GM04503 (cell line): ENCODE measurements at places on chromosomes 16 and 17.
A peak's percentile ranks its signal among the peaks of the same experiment; 100 is the strongest.

GRCh38 chr17:57512258-57512657 is 232.8 kb downstream of the CCDC182 start:
- DNase-seq = no peak

DNA sequence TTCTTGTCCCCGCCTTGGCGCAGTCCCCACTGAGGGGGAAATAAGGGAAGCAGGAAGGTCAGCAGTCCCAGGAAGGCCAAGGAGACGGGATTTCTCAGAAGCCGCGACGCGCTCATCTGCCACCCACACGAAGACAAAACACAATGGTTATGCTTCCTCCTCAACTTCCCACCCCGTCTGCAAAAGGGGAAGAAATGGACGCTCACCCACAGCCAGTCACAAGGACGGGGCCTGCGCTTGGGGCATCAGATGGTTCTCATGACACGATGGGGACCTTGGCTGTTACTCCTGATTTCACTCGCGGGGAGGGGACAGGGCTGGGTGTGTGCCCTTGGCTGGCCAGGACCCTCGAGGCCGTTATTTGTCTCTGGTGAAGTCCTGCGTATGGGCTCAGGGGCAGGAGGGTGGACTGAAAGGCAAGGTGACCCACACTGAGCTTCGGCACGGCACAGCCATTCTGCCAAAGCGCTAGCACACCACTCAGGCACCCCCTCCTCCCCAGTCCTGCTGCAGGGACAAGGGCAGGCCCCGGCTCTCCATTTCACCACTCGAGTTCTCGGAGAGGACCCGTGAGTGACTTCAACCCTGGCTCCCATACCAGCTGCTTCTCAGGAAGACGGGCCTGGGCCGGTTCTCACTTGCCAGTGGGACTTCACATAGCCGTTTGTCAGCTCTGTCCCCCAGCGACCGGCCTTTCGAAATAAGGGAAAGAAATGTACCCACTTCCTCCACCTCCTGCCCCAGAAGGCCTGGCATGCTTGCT is 84.5 kb downstream of the ABR start:
- DNase-seq = no peak

DNA sequence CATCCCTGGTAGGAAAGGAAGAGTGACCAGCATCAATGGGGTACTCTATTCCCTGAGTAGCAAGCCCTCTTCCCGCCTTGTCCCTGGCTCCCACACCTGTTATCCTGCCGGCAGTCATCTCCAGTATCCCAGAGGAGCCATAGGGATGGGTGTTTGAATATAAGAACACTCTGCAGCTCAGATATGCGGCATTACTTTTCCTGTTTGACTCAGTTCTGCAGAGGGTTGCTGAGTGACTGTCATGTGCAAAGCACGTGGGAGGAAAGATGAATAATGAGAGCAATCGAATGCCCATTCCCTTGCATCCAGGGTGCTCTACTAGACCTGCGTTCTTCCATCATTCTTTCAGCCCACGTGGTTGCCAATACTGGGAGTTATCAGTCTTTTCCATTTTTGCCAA is 115.1 kb downstream of the PRKCB start:
- no peak for DNase-seq

- DNase-seq = no peak
These were observed 3.1 kb upstream of the GPS2 start for GRCh38 chr17:7318121-7318860.

DNA sequence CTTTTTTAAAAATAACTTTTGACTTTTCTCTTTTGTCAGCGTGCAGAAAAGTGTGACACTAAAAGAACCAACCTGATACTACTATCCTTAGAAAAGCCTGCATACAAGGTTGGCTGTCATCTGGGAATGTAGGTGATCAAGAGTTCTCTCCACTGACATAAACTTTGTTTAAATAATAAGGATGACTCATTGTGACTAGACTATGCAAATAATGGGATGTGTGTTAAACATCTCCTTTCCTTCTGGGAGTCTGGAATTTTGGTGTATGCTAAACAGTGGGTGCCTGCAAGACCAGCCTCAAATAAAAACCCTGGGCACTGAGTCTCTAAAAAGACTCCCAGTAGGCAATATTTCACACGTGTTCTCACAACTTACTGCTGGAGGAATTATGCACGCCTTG is 373.4 kb downstream of the CNTNAP4 start:
- no peak for DNase-seq

GRCh38 chr17:46178550-46179214 is 14.5 kb downstream of the KANSL1 start:
- DNase-seq = no peak

DNA sequence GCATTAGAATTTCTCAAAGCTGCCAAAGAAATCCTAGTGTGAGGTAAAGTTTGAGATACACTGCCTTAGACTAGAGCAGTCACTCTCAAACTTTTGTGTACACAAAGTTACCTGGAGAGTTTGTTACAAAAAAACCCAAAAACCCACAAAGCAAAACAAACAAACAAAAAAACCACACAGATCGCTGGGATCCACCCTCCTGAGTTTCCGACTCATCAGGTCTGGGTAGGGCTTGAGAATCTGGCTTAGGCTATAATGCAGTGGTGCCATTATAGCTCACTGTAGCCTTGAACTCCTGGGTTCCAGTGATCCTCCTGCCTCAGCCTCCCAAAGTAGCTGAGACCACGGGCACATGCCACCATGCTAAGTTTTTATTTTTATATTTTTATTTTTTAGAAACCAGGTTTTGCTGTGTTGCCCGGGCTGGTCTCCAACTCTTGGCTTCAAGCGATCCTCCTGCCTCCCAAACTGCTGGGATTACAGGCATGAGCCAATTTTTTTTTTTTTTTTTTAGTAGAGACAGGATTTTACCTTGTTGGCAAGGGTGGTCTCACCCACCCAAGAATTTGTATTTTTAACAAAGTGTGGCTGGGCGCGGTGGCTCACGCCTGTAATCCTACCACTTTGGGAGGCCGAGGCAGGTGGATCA is 22.3 kb upstream of the SMG1 start:
- no peak for DNase-seq

- DNase-seq = no peak
These were observed 5.2 kb downstream of the PDP2 start for GRCh38 chr16:66885491-66885890.

DNA sequence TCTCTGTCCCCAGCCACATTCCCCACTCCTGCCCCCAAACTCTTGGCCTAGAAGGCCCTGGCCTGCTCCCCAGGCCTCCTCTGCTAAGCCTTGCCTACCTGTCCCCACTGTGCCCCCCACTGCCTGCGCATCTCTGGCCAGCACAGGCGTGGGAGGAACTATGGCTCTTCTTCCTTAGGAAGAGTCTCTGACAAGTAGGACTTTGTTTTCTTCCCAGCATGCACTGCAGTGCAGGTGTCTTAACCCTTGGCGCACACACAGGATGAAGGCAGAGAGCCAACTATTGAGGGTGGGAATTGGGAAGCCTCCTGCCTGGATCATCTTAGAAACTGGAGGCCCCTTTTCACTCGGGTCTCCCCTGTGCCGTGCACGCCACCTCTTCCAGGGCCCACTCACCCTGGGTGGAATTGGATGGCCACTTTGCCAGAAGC is 3.6 kb downstream of the AMDHD2 start:
- no peak for DNase-seq

GRCh38 chr17:27367121-27367981 is 73.4 kb downstream of the WSB1 start:
- no peak for DNase-seq

GRCh38 chr16:88026964-88027938 is 76.0 kb downstream of the BANP start:
- DNase-seq = no peak

- DNase-seq = no peak
These were observed 78.5 kb downstream of the SALL1 start for GRCh38 chr16:51072591-51072990.

DNA sequence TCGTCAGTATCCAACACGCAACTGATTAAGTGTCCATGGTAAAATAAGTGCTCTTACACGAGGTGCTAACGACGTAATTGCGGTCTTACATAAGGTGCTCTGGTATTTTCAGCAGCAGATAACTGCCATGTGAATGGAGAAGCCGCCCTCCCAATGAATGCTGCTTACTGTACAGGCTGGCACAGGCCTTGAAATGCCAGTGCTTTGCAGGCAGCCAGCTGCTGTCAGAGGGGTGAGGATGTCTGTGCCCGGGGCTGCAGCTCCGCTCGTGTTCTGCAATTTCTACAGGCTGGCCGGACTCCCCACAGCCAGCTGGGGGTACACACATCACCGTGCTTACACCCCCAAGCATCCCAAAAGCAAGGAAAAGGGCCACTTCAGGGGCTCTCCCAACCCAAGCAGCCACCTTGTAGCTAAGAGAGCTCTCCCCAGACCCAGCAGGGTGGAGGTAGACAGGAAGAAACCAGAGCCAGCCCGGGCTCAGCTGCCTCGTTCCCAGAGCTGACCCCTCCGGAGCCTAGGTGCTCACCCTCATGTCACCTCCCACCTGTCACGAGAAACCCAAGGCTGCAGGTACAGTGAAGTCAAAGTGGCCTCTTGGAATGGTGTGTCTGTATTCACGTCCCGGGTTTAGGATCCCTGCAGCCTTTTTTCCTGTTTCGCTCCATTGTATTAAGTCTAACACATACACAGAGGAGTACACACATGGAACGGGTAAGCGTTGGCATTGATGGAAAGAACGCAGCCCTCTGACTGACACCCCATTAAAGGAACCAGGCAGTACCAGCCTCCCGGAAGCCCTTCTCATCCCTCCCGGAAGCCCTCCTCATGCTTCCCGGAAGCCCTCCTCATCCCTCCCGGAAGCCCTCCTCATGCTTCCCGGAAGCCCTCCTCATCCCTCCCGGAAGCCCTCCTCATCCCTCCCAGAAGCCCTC is 27.2 kb upstream of the RPH3AL start:
- DNase-seq = no peak

DNA sequence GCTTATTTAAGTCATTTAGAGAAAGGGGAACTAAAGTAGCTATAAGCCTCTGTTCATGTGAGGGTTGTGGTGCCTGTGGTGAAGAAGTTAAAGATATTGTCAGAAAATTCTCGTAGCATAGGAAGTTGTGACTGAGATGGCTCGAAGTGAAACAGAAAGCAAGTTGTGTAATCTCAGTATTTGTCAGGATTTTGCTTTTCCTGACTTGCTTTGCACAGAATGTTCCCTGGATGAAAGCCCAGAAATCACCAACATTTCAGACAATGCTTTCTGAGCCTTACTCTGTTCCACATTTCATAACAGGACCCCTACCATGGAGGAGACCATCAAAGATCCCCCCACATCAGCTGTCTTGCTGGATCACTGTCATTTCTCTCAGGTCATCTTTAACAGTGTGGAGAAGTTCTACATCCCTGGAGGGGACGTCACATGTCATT is 10.6 kb downstream of the CALCOCO2 start:
- DNase-seq = peak; percentile 51

DNA sequence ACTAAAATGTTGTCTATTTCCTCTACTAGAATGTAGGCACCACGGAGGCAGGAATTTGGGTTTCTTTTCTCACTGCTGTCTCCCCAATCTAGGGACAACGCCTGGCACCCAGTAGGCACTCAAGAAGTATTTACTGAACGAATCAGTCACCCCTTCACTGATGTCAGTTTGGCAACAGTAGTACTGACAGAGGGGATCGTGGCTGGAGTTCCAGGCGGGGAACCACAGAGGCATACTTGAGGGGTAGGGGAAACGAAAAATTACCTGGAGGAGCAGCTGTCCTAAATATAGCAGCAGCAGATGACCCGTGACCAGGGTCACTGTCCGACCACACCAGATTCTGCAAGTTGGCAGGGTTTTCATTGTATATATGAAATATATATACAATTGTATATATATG is 33.3 kb downstream of the TRIM25 start:
- DNase-seq = no peak

DNA sequence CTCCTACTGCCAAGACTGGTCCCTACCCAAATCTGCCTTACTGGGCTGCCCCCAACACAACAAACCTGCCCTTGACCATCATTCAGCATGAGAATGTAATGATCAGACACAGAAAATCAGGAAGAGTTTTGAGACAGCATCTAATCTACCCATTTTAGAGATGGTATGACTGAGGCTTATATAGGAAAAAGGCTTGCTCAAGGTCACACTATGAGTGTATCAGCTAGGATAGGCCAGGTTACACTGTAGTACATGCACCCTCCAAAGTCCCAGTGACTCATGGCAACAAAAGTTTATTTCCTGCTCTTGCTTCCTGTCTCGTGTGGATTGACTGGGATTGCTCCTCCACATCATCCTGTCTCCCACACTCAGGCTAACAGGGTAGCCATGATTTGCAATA is 27.9 kb downstream of the NLRC5 start:
- DNase-seq = no peak

GRCh38 chr16:10485159-10485558 is 95.2 kb downstream of the EMP2 start:
- DNase-seq = no peak

DNA sequence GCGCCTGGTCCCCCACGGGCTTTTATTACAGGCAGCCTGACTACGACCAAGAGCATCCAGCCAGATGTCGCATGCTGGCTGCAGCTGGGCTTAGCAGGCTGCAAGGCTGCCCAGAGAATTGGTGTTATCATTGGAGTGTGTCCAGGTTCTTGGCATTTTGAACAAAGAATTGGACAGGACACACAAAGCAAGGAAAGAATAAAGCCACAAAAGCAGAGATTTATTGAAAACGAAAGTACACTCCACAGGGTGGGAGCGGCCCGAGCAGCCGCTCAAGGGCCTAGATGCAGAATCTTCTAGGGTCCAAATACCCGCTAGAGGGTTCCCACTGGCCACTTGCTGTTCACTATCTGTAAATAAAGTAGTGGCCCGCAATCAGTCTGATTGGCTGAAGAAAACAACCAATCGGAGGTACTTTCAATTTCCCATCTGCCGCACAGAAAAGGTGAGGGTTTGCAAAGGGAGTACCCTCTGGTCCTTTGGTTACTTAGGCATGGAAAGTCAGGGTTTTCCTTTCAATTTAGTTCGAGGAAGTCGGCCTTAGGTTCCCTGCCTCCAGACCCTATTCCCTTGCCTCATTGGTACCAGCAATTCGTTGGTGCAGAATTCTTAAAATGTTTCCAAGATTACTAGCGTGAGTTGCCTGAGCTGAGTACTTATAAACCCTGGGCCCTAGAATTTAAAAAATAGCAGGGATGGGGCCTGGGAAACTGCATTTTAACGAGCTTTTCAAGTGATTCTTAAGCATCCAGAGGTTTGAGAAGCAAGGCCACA is 38.5 kb upstream of the CNEP1R1 start:
- DNase-seq = peak; percentile 37

GRCh38 chr16:63618896-63619485 is 1502.9 kb downstream of the CDH11 start:
- no peak for DNase-seq

DNA sequence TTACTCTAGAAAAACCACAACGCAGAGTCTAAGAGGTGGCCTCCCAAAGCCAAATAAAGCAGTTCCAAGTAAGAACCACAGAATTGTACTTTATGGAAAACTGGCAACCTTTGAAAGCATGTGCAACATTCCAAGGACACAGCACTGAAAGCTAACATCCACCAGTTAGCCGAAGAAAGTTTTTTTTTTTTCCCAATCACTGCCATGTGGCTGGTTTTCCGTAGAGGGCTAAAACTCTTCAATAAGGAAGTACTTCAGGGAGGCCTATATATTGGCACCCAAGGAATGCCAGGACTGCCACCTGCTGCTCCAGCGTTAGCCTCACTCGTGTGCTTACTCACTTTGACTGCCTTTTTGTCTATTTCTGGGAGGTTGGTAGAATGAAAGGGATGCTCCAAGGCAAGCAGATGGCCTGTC is 25.2 kb downstream of the CEP95 start:
- DNase-seq = peak; percentile 57

GRCh38 chr17:30340801-30341356 is 7.0 kb upstream of the TMIGD1 start:
- DNase-seq = no peak
